ENCODE measurements at places on chromosomes 7 and 10.

DNA sequence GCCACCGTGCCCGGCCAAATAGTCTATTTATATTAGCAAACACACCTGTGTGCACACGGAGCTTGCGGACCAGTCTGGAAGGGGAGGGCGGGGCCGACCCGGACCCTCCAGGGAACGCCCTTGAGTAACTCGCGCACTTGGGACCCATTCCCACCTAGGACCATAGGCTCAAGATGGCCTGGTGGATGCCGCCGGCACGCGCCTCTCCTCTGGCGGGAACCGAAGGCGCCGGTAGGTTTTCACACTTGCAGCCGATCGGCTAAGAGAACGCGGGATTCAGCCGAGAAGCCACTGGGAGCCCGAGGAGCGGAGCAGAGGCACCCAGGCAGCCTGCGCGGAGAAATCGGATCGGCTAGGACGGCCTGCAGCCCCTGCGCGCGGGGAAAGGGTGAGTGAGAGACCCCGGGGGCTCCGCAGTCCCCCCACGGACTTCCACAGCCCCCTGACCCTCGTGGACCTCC lies 18.9 kb downstream of the IFT22 start:
- no peak for DNase-seq
- no peaks in the 10 kb centered on the region for H3K36me3 ChIP-seq
- H3K4me3 ChIP-seq = no peak overlapping the region
- peaks cover 62% of the 10 kb centered on the region for H3K27me3 ChIP-seq
- H3K27ac ChIP-seq = no peak overlapping the region

- no peak for DNase-seq
- no peaks in the 10 kb centered on the region for H3K4me1 ChIP-seq
- H3K4me3 ChIP-seq = no peak overlapping the region
- H3K27me3 ChIP-seq = no peaks in the 10 kb centered on the region
- no peak overlapping the region for H3K27ac ChIP-seq
These were observed 6.4 kb downstream of the AP4M1 start for GRCh38 chr7:100107890-100108289.

DNA sequence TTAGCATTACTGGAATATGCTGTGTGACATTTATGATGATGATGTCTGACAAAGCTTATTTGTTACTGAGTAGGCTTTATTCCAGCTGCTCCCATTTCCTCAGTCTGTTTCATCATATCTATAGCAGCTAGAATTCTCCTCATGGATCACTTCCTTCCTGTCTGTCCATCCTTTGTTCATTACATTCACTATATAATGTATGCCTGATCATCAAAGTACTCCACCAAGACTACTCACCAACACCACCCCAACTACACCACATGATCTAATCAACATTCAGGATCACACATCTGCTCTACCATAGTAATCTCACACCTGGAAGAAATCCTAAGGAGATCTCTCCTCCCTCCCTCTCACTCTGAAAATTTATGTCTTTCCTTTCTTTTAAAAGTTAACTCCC lies 61.3 kb downstream of the APBB1IP start:
- H3K4me3 ChIP-seq = no peak overlapping the region
- H3K27ac ChIP-seq = no peak overlapping the region
- no peaks in the 10 kb centered on the region for H3K27me3 ChIP-seq
- DNase-seq = no peak
- peaks cover 3% of the 10 kb centered on the region for H3K4me1 ChIP-seq

- H3K4me1 ChIP-seq = no peaks in the 10 kb centered on the region
- no peaks in the 10 kb centered on the region for H3K27me3 ChIP-seq
- no peak overlapping the region for H3K27ac ChIP-seq
- no peaks in the 10 kb centered on the region for H3K36me3 ChIP-seq
These were observed 124.2 kb downstream of the ARHGAP22 start for GRCh38 chr10:48480397-48481374.

DNA sequence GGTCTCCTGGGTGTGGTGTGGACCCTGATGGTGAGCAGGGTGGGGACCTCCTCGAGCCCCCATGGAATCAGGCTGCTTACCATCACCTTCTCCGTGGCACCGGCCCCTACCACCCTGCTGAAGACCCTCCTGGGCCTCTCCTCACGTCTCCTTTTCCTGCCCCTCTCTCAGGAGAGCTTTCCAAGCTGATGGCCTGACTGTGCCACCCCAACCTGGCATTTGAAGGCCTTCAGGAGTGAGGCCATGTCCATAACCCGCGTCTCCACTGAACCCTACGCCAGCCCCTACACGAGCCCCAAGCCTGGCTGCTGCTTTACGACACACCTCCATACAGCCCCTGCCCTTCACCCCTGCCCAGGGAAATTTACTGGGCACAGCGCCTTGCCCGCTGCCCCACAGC lies 55.4 kb downstream of the ZRANB1 start:
- H3K27me3 ChIP-seq = peaks cover 3% of the 10 kb centered on the region
- no peak overlapping the region for H3K4me3 ChIP-seq
- no peaks in the 10 kb centered on the region for H3K4me1 ChIP-seq
- no peaks in the 10 kb centered on the region for H3K36me3 ChIP-seq

DNA sequence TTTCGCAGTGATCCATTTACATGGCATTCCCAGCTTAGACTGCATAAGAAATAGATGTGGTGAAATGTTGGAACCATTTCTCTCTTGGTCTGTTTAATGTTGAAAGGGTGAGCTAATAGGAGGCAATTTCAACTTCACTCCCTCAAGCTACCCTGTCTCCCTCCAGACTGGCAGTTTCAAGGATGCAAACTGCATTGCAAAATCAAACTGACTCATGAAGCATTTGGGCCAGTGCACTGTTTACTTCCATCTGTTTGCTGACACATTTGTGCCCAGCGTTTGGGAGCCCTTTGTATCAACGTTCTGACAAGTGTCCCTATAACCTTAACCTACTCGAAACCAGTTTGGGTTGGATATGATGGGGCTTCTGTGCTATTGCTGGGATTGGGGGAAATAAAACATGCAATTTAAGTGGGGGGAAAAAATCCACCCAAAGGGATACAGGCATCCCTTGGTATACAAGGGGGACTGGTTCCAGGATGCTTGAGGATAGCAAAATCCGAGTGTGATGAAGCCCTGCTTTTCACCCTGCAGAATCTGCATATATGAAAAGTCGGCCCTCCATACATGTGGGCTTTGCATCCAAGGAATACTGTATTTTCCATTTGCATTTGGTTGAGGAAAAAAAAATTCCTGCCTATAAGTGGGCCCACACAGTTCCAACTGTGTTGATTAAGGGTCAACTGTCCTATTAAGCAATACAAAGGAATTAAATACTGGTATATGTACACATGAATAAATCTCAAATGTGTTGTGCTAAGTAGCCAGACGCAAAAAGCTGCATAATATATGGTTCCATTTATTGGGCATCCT lies 15.6 kb downstream of the RHEB start:
- no peak overlapping the region for H3K27ac ChIP-seq
- no peaks in the 10 kb centered on the region for H3K36me3 ChIP-seq
- no peak overlapping the region for H3K4me3 ChIP-seq
- peaks cover 8% of the 10 kb centered on the region for H3K4me1 ChIP-seq
- H3K27me3 ChIP-seq = no peaks in the 10 kb centered on the region

DNA sequence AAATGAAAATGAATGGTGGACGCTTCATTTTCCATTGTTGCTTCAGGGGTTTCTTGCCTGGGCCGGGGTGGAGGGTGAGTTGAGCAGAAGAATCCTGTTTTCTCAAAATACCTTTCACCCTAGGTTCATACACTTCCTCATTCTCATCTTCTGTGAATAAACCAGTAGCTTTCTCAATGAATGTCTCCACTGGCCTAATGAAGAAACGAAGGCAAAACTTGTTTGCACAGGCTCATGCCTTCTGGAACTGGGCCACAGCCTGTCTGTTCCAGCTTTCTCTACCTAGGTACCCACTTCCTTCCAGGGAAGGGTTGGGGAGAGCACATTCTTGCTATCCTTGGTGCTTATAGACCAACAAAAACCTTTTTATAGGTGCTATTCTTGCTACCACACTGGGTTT lies 21.3 kb downstream of the STMP1 start:
- H3K4me1 ChIP-seq = no peaks in the 10 kb centered on the region
- no peak overlapping the region for H3K27ac ChIP-seq
- no peaks in the 10 kb centered on the region for H3K27me3 ChIP-seq
- no peak overlapping the region for H3K4me3 ChIP-seq
- no peaks in the 10 kb centered on the region for H3K36me3 ChIP-seq

DNA sequence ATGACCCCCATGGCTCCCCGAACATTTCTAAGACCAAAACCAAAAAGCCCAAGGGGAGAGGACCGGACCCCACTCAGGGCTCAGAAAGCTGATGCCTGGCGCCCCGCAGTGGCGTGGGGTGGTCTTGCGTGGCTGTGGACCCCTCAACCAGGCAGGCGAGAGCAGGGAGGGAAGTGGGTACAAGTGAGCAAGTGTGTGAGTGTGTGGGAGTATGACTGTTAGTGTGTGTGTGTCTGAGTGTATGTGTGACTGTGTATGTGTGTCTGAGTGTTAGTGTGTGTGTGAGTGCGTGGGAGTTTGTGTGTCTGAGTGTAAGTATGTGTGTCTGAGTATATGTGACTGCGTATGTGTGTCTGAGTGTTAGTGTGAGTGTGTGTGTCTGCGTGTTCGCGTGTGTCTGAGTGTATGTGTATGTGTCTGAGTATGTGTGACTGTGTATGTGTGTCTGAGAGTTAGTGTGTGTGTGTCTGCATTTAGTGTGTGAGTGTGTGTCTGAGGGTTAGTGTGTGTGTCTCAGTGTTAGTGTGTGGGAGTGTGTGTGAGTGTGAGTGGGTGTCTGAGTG lies 34.0 kb upstream of the INSIG1 start:
- H3K4me1 ChIP-seq = no peaks in the 10 kb centered on the region
- no peak overlapping the region for H3K27ac ChIP-seq
- no peak for DNase-seq

- H3K27me3 ChIP-seq = no peaks in the 10 kb centered on the region
- DNase-seq = peak; percentile 40
- peaks cover 27% of the 10 kb centered on the region for H3K4me1 ChIP-seq
- H3K4me3 ChIP-seq = no peak overlapping the region
- H3K36me3 ChIP-seq = no peaks in the 10 kb centered on the region
These were observed 228.2 kb downstream of the PTEN start for GRCh38 chr10:88091490-88092061.

GRCh38 chr10:8072211-8072610 lies 17.7 kb downstream of the GATA3 start:
- peaks cover 77% of the 10 kb centered on the region for H3K36me3 ChIP-seq
- no peak overlapping the region for H3K27ac ChIP-seq
- peaks cover 15% of the 10 kb centered on the region for H3K4me1 ChIP-seq
- H3K4me3 ChIP-seq = no peak overlapping the region

DNA sequence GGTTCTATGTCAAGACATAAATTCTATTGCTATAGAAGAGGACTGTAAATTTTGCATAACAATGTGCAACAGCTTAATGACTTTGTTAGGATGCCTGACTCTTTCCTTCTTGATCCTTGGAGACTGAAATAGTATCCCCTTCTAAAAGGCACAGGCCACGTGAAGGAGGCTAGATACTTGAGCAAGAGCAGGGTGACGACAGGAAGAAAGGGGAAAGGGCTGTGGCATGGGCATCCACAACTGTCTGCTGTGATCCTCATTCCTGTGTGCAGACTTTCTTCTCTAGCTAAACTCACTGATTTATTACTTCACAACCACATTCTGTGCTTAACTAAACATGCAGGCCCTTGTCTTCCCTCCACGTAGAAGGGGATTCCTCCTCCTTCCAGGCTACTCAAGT lies 1111.8 kb upstream of the C7orf33 start:
- no peak for DNase-seq
- no peak overlapping the region for H3K27ac ChIP-seq
- H3K4me3 ChIP-seq = no peak overlapping the region
- no peaks in the 10 kb centered on the region for H3K36me3 ChIP-seq
- no peaks in the 10 kb centered on the region for H3K4me1 ChIP-seq

DNA sequence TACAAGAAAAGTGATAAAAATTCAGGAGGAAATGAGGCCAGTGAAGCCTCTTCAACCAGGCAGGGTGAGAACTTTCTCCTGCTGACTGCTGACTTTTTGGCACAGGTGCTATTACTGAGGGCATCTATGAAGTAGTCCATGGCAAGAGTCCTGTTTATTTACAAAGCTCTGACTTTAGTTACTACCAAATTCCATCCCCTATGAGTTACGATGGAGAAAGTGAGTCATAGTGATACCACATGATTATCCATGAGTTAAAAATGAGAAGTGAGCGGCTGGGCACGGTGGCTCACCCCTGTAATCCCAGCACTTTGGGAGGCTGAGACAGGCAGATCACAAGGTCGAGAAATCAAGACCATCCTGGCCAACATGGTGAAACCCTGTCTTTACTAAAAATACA lies 19.9 kb downstream of the CCDC3 start:
- H3K4me3 ChIP-seq = no peak overlapping the region
- DNase-seq = no peak
- H3K27me3 ChIP-seq = no peaks in the 10 kb centered on the region
- H3K36me3 ChIP-seq = no peaks in the 10 kb centered on the region
- H3K27ac ChIP-seq = no peak overlapping the region

- H3K4me3 ChIP-seq = no peak overlapping the region
- peaks cover 81% of the 10 kb centered on the region for H3K36me3 ChIP-seq
These were observed 6.1 kb downstream of the SAMD9L start for GRCh38 chr7:93142127-93142526.

DNA sequence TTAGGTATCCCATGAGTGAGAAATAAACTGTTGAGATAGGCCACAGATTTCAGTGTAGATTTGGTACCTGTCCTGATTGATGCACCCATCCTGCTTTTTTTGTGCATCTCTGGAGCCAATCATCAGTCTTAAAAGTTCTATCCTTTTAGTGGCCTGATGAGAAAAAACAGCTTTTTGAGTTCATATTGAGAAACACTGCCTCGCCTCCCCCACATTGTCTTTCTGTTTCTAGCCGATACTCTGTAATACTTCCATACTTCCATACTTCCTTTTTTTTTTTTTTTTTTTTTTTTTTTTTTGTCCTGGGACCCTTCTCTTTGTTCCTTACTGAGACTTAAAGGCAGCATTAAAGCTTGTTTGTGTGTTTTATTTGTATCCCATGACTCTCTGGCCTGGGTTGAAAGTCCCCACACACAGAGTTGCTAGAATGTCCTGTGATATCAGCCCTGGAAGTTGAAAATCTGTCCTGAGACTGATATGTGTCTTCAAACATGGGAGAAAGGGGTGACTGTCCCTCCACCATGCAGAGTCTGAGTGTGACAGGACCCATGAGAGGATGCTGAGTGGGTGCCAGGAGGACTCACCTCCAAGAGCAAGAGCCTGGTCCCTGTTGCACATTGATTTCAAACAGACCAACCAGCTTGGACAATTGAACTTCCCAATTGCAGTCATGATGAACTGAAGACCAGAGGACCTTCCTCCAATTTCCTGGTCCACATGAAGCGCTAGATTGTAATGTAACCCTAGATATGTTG lies 5.7 kb downstream of the ZNF22 start:
- DNase-seq = no peak
- no peak overlapping the region for H3K27ac ChIP-seq
- no peaks in the 10 kb centered on the region for H3K27me3 ChIP-seq
- peaks cover 12% of the 10 kb centered on the region for H3K36me3 ChIP-seq
- no peaks in the 10 kb centered on the region for H3K4me1 ChIP-seq
